Hematopoietic multipotent progenitor cell treated with erythropoietin and hydrocortisone succinate and interleukin-3 and kit ligand, for 8 days (in vitro differentiated cells): ENCODE measurements at places on chromosomes 2 and 18.

DNA sequence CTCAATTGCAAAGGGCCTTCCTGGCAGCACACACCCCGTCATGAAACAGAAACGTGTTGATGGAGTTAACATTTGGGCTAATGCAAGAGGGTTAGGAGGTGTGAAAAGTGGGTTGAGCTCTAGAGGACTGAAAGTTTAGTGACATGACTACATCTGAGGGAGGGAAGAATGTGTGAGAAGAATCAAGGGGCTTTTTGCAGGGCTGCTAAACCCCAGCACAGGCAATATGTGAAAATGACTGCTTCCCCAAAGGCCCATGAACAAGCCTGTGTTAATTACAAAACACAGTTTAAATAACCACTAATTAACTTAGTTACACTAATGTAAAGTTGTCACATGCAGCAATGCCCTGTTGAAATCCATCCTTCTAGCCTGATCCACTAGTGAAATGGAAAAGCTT is 63.4 kb upstream of the PEX13 start:
- no peak for DNase-seq

GRCh38 chr18:35460736-35461161 is 37.0 kb downstream of the INO80C start:
- DNase-seq = no peak

- no peak for DNase-seq
These were observed 26.3 kb downstream of the MRPL35 start for GRCh38 chr2:86225581-86225980.

- DNase-seq = no peak
These were observed 4.8 kb upstream of the UBE2E3 start for GRCh38 chr2:180975585-180975984.

GRCh38 chr2:203238292-203238703 is 520 bp upstream of the CYP20A1 start:
- DNase-seq = no peak

GRCh38 chr2:183408562-183408961 is 284.3 kb downstream of the NUP35 start:
- no peak for DNase-seq

- no peak for DNase-seq
These were observed 216.8 kb upstream of the HNMT start for GRCh38 chr2:137747509-137747908.

DNA sequence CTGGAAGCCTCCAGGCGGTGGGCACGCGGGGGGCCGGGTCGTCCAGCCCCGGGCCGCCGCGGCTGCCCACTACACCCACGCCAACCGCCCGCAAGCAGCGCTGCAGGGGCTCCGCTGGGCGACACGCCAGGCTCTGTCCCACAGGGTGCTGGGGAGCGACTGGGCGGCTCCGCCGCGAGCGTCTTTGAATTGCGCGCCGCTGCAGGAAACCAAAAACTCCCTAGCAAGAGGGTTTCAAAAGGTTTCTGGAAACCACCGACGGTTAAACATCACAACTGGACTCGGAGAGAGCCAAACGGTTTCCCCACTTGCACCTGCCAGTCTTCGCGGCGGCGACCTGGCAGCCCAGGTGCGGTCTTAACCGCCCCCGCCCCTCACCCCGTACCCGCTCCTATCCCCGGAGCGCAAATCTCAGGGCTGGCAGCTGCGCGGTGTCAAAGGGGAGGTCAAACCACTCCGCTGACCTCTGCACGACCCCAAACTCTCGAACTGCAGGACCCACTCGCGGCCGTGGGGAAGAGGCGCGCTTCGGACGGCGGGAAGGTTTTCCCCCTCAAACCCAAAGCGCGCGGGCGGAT is 1.0 kb downstream of the CXCR4 start:
- no peak for DNase-seq

- DNase-seq = no peak
These were observed 400.7 kb upstream of the TNP1 start for GRCh38 chr2:217260441-217261115.

DNA sequence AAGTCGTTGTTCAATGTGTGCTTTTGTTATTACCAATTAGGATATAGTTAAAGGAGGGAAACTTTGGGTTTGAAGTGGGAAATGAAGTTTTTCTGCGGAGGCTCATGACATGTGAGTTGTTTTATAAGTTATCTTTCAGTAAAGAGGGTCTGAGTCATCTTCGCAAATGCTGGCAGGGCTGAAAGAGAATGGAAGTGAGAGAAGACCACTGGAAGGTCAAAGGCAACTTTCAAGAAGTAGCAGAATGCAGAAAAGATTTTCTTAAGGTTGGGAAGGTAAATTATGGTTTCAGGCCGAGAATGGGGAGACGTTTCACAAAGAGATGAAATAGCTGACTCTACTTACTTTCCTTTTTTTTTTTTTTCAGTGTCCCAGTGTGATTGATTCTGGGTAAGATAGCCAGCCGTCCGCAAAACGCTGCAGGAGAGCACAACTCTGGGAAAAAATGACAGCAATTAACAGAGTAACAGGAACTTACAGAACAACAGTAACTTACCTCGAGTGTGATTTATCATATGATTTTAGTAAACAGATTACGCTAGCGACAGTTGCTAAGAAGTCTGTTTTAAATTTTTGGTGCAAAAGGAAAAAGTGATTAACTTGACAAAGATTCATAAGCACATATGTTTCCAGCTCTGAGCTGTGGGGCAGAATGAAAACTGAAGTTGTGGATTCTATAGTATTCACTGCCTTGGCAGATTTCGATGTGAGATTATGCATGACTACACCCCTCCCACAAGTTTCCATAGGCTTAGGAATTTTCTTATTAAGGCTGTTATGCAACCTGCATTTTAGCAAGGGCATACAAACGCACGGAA is 46.8 kb upstream of the ACTR3 start:
- no peak for DNase-seq

DNA sequence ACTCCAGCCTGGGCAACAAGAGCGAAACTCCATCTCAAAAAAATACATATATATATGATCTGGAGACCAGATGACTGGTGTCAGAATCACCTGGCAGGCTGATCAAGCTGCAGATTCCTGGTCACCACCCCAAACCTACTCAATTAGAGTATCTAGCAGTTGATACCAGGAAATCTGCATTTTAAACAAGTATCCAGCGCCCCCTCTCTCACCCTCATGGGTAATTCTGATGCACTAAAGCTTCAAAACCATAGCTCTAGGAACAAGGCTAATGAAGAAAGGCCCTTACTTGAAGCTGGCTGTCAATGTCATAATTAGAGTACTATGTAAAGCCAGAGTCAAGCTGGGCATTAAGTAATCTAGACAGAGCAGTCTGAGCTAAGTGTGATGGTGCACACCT is 25.0 kb upstream of the PCBP1 start:
- peak; percentile 63 for DNase-seq

- no peak for DNase-seq
These were observed 464.0 kb downstream of the TRIB2 start for GRCh38 chr2:13180729-13181128.

- no peak for DNase-seq
These were observed 12.0 kb upstream of the TUBB6 start for GRCh38 chr18:12296087-12296403.

- no peak for DNase-seq
These were observed 382.2 kb downstream of the NBAS start for GRCh38 chr2:15178946-15179345.

DNA sequence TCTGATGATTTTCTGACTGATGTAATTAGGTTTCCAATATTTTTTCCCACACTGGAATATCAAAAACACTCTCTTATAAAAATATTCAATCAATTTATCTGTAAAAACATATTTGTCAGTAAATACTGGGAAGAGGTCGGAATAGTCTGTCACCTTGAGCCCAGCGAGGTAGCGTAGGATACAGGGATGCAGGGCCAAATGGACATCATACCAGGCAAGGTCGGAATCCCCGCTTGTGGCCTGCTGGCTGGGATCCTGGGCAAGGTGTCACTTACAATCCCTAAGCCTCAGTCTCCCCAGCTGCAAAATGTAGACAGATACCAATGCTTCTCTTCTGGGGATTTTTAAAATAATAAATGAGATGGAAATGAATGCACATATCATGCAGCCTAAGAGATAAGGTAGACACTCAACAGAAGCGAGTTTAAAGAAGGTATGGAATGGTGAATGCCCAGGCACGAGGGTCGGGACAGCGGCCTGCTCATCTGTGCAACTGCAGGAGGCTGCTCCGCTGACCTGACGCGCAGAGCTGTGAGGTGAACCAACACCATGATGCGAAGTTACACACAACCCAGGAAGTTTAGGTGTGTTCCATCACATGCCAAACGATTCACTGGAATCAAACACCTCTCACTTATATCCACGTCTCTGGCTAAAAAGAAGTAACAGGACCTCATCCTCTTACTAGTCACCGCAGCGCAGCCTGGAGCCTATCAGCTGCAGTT is 98.2 kb downstream of the EIPR1 start:
- no peak for DNase-seq
